ENCODE measurements at places on chromosomes 7 and 10.

GRCh38 chr7:68143345-68143744 lies 1146.7 kb downstream of the TYW1 start:
- no peak for DNase-seq

DNA sequence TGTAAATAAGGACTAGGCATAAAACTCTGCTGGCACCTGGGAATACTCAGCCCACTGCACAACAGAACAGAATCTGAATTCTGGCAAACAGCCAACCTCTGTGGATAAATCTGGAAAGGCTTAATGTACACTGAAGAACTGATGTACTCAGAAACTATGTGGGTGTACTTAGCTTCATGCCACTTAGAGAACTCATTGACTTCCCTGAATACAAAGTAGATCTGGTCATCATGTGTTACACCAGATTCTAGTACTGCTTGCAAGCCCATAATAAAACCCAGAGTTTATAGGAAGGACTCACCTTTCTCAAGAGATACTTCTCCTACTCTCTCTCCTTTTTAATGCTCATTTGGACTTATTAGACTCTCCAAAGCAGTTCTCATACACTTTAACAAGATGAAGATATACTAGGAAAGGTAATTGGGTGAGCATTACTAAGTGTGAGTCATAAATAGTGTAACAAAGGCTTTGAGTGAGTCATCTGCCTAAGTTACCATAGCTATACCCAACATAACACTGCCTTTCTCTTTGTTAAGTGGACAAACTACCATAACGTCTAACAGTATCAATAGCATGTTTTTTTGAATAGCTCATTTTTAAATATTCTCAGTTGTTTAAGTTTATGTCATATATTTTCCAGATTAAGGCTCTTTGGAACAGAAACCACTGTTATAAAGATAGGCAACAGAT lies 309.1 kb downstream of the MDFIC start:
- no peak for DNase-seq

- DNase-seq: no peak
These were observed 144.2 kb downstream of the JCAD start for GRCh38 chr10:29914986-29915785.

DNA sequence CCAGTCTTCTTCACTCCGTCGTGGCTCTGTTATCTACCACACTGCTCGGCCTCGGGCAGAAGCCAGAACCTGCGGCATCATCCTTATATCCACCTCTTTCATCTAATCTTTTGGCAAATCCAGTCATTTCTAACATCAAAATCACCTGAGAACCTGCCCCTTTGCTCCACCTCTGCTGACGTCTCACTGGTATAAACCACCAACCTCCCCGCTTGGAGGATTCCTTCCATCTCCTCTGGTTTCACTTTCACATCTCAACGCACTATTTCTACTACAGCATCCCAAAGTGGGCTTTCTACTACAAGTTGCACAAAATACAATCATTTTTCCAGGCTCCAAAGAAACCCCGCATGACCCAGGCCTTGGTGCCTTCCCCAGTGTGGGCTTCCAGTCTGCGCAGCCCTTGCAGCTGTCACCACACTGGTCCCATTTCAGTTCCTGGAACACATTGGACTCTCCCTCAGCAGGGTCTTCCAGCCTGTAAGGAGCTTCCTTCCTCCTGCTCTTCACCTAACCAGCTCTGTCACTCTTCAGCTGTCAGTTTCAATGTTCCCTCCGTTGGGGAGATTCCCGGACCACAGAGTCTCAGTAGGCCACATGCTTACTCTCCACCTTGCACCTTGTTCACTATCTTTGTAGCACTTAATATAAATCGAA lies 85.0 kb downstream of the PRKCQ start:
- DNase-seq: no peak

GRCh38 chr7:28942168-28942567 lies 16.0 kb downstream of the TRIL start:
- no peak for DNase-seq

- DNase-seq: no peak
These were observed 57.7 kb upstream of the ZNRF2 start for GRCh38 chr7:30226614-30227268.

- DNase-seq: no peak
These were observed 406 bp downstream of the CBLL1 start for GRCh38 chr7:107744345-107744750.

GRCh38 chr10:30294476-30295240 lies 54.4 kb downstream of the MTPAP start:
- DNase-seq: no peak

DNA sequence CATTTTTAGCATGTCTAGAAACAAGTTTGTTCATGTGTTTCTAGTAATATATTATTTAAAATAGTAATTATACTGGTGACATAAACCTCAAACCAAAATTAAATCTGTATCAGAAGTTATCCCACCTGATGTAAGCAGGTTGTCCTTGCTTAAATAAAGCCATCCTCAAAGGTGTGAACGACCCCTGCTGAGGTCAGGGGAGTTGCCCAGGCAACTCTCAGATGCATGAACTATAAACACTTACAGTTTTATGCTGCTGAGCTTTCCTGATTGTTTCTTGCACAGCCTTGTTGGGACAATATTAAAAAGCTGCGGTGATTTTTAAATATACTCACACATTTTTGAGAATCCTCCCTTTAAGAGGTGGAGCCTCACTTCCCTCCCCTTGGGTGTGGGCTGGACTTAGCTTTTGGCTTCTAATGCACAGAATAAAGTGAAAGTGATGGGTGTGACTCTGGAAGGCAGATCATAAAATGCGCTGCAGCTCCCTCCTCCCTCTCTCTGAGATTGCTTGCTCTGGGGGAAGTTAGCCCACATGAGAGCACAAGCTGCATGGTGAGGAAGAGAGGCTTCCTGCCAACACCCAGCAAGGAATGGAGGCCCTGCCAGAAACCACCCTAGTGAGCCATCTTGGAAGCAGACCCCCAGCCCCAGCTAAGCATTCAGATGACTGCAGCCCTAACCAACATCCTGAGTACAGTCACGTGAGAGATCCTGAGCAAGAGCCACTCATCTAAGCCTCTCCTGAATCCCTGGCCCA lies 152.7 kb downstream of the SKIDA1 start:
- peak; percentile 13 for DNase-seq

DNA sequence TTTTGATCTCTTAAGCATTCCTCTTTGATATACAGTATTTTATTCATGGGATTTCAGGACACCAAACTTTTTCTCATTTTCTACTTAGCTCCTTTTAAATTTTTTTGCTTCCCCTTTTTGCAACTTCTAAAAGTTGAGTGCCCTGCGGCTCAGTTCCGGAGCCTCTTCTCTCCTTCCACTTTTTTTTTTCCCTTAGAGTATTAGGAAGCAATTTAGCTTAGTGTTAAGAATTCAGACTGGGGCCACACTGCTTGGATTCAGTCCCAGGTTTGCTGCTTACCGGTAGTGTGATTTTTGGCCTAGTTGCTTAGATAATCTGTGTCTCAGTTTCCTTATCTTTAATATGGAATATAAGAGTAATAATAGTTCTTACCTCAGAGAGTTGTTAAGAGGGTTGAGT lies 3.4 kb downstream of the STAM start:
- no peak for DNase-seq

- no peak for DNase-seq
These were observed 8.7 kb downstream of the BRAF start for GRCh38 chr7:140915935-140916555.

DNA sequence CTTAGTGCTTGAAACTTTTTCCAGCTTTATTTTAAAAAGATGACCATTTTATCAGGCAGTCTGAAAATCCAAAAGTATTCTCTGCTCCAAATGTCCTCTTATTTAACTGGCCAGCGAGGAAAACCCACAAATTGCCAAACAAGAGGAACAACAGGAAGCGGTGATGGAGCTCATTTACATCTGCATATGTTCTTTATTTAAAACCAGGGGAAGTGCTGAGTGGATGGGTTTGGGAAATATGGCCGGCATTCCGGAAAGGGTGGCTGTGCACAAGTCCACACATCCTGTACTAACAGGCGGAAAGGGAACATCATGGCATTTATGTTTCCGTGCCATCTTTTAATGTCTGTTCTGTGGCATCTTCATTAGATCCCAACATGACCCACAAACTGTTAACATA lies 974.5 kb downstream of the LRMDA start:
- no peak for DNase-seq

DNA sequence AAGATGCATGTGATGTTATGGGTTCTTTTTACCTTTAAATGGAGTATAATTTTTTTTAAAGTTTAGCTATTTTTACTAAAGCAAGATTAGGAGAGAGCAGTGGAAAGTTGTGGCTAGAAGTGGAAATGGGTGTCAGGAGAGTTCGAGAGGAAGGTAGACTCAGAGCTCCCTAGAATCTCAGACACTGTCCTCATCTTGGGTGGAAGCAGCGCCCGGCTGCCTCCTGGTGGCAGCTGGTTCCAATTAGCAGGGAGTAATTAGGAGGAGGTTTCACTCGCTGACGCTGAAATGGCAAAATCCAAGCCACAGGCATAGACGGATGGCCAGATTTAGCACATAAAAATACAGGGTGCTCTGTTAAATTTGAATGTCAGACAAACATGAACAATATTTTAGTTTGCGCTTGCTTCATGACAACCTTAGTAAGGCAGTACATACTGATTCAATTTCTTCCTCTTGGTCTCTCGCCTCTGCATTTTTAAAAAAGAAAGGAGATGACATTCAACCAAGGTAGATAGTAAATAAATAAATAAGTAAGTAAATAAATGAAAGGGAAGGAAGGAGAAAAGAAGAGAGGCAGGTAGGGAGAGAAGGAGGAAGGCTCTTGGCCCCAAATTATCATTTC lies 58.5 kb downstream of the LGI1 start:
- DNase-seq: no peak

DNA sequence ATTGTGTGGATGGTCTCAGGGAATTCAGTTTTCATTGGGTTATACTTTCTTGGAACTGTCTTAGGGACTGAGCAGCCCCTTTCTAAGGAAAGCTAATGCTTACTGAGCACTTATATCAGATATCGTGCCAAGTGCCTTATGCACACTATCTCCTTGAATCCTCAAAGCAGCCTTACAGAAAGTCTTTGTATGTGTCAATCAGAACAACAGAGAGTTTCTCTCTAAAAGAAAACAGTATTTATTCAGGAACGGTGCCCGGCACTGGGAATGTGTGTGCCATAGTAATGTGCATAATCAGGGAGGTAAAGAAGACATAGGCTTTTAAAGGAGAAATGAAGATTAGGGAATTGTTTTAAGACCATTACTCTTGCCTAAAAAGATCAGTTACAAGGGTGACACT lies 17.3 kb downstream of the ANTXRL start:
- no peak for DNase-seq

- no peak for DNase-seq
These were observed 53.3 kb downstream of the P4HA1 start for GRCh38 chr10:73043319-73043718.
